ENCODE measurements at places on chromosomes 13 and 19.

DNA sequence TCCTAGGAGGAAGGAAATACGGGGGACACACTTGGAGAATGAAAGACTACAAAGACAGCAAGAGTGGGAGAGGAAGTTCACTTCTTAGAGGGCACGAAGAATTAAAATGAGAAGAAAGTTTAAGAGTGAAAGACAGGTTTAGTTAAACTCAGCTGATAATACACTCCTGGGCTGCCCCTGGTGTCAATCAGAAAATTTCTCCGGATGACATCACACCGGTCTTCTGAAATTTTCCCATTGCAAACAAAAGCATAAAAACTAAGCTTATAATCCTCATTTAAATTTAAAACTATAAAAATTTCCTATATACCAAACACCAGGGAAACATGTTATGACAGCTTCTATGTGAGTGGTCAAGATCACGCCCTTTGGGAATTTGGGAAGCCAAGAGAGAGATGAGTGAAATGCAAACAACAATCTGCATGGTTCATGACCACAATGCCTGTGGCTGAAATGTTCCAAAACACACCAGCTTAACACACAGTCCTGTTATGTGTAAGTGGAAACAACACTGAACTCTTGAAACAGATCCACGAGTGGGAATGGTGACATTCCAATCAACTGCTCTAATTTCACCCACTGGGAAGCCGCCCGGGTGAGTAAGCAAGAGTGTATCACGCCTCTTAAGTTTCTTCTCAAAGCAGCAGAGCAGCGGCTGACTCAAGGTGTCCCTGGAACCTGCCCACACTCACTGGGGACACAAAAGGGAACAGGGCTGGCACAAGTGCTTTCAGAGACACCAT, 49.0 kb downstream of the BRD4 start:
- DNase-seq, result no peak

DNA sequence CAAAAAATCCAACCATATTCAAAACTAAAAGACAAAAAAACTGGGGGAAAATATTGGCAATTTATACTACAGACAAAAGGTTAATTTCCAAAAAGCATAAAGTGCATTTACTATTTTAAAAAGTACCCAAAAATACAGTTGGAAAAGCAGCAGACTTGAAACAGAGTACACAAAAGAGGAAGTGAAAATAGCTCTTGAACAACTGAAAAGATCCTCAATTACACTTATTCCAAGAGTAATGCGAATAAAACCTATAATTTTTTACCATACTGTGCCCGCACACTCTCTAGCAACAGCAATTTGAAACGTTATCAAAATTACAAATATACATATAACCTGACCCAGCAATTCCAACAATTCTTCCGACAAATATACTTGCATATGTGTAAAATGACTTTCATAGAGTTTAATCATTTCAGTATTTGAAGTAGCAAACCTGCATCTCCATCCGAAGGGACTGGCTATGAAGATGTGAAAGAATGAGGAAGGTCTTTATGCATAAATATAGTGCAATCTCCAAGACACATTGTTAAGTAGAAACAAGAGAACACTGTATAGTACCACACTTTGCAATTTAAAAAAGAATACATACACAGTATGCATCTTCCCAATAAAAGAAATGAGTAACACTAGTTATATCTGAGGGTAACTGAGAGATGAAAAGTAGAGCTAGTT, 25.4 kb downstream of the ALG5 start:
- DNase-seq, result no peak

- DNase-seq, result no peak
Measured at GRCh38 chr19:38046254-38047048, 139.4 kb downstream of the SIPA1L3 start.

DNA sequence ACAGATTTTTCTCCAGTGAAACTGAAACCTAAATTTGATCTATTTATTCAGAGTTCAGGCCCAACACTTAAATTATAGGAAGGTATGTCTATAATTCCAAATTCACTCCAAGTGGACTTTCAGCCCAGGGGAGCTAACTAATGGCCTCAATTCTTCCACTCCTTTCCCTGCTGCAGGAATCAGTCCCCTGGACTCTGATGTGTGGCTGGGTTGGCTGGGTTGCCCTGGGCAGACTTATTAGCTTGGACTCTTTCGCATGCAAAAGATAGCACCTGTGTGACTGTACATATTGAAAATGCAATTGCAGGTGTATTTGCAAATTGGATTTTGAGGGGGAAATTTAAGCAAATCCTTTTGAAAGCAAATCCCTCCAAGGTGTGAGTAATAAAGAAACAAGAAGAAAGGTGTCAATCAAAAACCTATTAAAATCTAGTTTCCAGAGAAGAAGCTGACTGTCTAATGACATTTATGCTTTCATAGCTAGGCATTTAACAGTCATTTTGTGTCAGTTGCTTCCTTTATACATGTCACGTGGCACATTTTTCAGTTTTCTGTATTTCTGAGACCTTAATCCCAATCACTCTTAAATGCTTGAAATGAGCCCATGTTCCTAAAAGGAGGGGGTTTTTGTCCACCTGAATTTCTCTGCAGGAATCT, 42.7 kb downstream of the KLF5 start:
- DNase-seq, result no peak

- no peak for DNase-seq
Measured at GRCh38 chr13:30679483-30680330, 55.6 kb upstream of the ALOX5AP start.

DNA sequence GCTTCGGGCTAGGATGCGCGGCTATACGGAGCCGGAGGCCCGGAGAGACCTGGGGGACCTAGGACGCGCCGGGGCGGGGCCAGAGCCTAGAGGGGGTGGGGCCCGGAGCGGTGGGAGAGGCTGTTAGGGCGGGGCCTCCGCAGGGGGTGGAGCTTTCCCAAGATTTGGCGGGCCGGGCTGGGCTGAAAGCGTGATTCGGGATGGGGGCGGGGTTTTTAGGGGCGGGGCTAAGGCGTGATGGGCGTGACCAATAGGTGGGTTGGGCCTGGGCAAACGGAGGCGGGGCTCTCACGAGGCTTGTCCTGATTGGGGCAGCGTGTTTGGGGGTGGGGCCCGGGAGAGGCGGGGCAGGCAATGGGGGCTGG, 439 bp downstream of the RAB11B start:
- peak; percentile 78 for DNase-seq

DNA sequence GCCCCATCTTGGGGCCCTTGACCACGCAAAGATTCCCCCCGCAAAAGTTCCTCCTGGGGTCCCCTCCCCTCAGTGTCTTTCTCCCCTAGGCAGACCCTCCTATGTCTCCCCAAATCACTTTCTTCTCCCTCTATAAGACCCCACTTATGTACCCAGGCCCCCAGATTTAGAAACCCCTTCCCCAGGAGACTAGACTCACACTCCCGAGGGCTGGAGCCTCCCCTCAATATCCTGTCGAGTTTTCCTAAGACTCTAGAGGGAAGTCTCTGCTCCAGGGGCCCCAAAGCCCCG, 1.4 kb downstream of the SLC1A5 start:
- DNase-seq, result no peak

- no peak for DNase-seq
Measured at GRCh38 chr13:53124623-53125022, 96.0 kb downstream of the OLFM4 start.

- peak; percentile 66 for DNase-seq
Measured at GRCh38 chr19:23758187-23759074, at the start of gene ZNF681. Gene ZNF681 (minus strand): TSS chr19:23758891. CDS start chr19:23758749, 142 bp downstream.

GRCh38 chr19:38213911-38214625, 10.0 kb downstream of the DPF1 start:
- DNase-seq, result peak; percentile 39

DNA sequence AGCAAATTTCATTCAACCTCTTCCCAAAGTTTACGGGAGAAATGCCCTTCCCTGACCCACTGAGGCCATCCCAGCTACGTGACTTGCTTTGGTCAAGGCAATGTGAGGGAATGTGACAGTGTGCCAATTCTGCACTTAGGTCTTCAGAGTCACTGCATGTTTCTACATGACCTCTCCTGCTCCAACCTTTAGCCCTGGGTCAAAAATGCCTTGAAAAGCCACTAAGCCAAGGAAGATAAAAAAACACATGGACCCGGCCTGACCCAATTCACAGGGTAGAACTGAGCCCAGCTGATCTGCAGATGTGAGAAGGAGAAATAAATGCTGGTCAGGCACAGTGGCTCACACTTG, 30.0 kb downstream of the ZNRF4 start:
- DNase-seq, result no peak

DNA sequence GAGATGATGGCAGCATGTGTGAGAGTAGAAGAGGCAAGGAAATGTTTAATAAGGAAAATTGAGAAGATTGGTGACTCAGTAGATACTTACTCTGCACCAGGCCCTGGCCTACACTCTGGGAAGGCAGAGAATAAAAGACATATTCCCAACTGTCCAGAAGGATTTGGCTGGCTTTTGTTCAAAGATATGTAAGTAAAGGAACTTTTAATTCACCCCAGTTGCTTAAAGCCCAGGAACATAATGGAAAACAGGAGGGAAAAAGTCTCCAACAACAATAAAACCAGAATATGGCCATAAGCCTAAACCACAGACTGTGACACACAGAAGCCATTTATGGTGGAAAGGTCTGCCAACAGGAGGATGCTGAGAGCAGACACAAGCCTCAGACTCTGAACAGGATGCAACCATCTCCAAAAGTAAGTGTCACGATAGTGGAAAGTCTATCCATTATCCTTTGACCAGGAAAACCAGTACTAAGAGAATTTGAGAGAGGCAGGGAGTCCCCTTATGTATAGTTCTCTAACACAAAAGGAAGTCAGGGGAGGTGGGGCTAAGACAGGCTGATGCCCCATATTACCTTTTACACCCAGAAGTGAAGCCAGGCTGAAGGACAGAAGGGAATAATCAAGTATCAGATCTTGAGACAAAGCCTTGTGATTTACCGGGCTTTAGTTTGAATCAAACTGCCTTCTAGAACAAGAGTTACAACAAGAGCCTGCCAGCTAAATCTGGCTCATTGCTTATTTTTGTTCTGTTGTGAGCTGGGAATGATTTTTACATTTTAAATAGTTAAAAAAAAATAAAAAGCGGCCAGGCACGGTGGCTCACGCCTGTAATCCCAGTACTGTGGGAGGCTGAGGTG, 169.5 kb upstream of the STARD13 start:
- no peak for DNase-seq

- no peak for DNase-seq
Measured at GRCh38 chr19:12833418-12833737, 1.0 kb downstream of the RTBDN start.

- no peak for DNase-seq
Measured at GRCh38 chr19:31357315-31357673, 8.1 kb upstream of the TSHZ3 start.

- DNase-seq, result peak; percentile 94
Measured at GRCh38 chr13:41456768-41457588, at the start of gene RGCC. Gene RGCC (plus strand): TSS chr13:41457550. CDS start chr13:41457708, 158 bp downstream.

GRCh38 chr19:35760711-35761349, 2.9 kb downstream of the PROSER3 start:
- no peak for DNase-seq

GRCh38 chr19:36047835-36048234, 6.2 kb downstream of the THAP8 start:
- DNase-seq, result no peak

DNA sequence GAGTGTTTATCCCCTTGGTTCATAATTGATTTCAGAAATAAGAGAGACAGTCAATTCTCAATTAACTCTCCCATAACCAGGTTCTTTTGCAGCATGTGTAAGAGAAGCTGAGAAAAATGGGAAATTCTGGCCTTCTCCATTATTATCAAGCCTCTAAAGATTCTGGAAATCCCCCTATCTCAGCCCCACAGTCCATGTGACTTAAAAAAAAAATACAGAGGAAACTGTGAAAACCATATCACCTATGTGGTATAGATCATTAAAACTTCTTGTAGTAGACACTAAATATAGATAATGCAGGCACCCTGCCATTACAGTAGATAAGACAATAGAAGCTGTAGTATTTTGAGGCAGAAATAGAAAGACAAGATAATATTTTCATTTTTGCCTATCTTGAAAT, 34.3 kb upstream of the SOHLH2 start:
- no peak for DNase-seq

DNA sequence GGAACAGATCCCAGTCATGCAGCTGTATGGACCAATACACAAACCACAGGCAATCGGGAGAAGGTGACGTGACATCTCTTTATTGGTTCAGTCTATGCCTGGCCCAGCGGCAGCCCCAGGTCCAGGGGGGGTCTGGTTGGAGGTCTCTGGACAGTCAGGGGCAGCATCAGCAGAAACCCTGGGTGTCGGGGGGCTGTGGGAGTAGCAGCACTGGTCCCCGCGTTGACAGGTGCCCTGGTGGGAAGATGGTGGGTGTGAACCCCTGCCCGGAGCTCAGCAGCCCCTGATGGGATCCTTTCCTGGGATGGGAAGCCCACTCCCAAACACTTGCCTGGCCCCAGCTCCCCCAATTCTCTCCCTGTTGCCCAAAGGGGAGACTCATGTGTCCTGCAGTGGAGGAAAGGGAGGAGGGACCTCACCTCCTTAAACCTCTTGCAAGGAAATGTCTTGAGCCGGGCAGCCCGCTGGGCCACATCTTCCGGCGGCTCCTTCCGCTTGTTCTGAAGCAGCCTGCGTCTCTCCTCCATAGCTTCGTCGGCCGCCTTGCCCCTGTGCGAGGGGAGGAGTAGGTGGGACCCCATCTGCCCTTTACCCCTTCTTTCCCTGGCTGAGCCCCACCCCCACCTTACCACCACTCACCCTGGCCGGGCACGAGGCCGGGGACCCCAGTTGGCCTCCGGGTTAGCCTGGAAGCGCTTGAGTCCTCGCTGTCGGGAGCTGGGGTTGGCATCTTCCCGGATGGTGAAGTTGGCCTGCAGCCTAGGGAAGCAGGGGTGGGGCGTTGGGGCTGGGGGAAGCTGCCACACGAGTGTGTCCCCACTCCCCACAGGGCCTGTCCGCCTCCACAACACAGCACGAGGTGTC, 2.4 kb upstream of the LYL1 start:
- DNase-seq, result no peak

- DNase-seq, result no peak
Measured at GRCh38 chr13:89267734-89268133, 1596.6 kb downstream of the SLITRK5 start.

DNA sequence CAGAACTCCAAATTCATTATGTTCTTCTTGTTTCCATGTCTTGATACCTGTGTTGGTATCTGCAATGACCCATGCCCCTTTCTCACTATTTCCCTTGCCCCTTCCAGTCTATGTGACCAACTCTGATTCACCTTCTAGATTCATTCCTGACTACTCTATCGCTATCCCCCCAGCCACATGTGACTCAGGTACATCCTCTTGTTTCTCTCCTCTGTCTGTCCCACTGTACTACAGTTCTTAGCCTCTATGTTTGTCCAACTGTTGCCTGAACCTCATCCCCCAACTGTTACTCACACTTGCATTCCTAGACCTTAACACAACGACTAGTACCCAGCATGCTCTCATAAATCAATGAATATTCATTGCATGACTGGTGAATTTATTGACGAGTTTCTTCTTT, 10.0 kb upstream of the FLT3 start:
- DNase-seq, result no peak

GRCh38 chr19:22545751-22546150, 88.4 kb upstream of the ZNF492 start:
- no peak for DNase-seq
